ENCODE measurements at places on chromosomes 12 and 14.

- DNase-seq: no peak
Observed at GRCh38 chr14:68297876-68298468, 478.4 kb downstream of the RAD51B start.

DNA sequence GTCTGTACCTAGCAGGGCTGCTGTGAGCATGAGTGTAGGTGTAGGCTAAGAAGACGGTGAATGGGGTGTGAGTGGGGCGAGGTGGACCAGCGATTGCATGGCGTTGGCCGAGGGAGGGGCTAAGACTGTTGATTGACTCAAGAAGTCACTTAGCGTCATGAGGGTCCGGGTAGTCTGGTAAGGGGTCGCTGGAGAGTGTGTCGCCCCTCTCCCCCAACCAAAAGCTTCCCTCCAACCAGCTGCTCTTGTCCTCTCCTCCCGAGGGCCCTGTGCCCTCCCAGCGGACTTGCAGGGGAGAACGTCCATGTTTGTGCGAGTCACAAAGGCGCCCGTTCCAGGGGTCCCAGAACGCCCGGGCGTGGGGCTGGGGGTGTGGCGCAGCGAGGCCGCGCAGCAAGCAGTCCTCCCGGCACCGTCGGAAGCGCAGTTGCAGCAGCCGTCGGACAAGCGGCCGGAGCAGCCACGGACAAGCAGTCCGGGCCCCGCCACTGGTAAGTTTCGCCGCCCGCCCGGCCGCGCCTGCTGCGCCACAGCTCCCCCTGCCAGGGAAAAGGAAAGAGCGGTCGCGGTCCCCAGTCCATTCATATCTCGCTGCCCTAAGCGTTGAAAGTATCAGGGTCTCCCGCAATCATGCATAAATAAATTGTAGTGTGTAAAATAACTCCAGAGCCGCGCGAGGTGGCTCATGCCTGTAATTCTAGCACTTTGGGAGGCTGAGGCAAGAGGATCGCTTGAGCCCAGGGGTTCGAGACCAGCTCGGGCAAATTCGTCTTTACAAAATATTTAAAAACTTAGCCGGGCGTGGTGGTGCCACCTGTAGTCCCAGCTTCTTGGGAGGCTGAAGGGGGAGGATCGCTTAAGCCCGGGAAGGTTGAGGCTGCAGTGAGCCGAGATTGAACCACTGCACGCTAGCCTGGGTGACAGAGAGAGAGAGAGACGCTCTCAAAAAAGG, at the start of gene CCDC63:
TSS of gene CCDC63 (plus strand) at position 373 of the 952 bp plus-strand sequence. CDS start 5,968 bp downstream, outside the sequence.
- DNase-seq: peak; percentile 39

- DNase-seq: no peak
Observed at GRCh38 chr12:87266305-87266704, 762.9 kb downstream of the C12orf50 start.

GRCh38 chr12:10562306-10562933, 51.0 kb downstream of the MAGOHB start:
- no peak for DNase-seq

DNA sequence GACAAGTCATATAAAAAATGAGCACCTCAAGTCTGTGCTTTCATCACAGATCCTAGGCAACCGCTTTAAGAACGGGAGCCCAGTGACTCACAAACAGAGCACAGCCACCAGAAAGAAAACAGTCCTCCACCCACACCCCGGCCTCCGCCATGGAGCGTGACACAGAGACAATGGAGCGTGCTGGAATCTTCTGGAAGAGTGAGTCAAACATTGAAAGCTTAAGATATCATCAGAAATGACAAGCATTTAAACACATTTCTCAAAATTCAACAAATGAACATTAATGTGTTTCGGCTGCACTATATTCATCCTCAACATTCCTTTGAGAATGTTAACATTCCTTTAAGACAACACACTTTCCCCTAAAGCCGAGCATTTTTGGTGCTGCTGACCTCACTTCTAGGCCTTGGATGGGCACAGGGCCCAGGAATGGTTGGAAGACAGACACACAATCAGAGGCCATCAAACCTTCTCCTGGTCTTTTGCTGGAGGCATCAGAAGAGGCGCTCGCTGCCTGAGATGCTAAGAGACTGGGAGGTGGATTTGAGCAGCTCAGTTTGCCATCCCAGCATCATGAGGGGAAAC, 23.6 kb upstream of the TMEM132D start:
- DNase-seq: no peak

GRCh38 chr12:121352682-121353018, 439 bp upstream of the ANAPC5 start:
- DNase-seq: no peak

DNA sequence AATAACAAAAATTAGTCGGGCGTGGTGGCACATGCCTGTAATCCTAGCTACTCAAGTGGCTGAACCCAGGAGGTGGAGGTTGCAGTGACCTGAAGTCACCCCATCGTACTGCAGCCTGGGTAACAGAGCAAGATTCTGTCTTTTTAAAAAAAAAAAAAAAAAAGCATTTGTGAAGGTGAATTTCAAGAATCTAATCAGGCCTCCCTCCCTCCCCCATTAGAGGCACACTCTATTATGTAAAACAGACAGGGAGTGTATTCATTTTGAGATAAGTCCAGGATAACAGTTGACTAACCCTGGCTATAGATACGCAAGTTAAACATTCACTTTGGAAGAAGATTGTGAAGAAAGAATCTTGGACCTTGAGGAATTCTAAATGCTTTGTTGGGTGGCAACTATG, 2.9 kb downstream of the RESF1 start:
- no peak for DNase-seq

GRCh38 chr14:51834240-51834639, 26.2 kb upstream of the GNG2 start:
- no peak for DNase-seq

DNA sequence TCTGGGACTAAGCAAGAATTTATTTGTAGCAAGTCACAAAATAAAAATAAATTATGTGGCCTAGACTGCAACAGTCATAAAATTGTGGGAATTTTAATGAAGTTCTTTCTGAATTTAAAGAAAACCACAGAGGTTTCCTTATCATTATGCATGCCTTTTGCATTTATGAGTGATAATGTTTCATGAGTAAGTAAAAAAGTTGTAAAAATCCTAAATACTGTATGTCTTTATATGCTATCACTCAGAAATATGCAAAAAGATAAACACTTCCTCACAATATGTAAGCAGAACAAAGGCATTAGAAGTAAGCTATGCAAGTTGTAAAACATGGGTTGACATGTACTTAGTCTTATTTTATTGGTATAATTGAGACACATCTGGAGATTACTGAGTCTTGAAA, 239.4 kb upstream of the PDE3A start:
- no peak for DNase-seq

- DNase-seq: no peak
Observed at GRCh38 chr12:124633365-124634362, 66.3 kb upstream of the NCOR2 start.

DNA sequence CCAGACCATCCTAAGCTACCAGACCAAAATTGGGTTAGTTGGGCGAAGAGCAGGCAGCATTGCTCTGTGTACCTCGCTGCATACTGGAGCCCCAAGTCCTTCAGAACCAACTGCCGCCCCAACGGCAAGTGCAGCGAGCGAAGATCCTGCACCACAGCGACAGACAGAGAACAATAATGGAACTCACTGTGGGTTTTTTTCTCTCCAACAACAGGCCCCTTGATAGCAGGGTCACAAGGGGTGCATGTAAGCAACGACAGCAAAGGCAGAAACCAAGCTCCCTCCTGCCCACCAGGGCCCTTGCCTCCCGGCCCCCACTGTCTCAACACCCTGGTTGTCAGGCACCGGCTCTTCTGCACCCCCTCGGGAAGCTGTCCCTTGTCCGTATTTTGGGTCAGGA, 39.0 kb downstream of the RNF34 start:
- DNase-seq: no peak

DNA sequence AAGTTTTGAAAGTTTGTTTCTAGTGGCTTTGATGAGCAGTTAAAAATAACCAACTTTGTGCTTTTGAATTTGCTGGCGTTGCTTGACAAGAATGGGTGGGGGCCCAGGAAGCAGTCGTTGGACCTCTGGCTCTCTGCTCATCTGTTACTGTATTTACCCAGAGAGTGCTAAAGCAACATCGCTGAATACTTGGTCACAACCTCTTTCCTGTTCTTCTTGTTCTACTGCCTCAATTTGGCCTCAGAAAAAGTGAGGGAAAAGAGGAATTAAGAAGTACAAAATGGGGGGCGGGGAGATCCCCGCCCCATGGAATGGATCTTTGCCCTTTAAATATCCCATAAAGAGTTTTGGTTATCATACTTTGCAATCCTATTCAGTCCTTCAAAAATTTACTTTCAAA, 221.5 kb upstream of the G2E3 start:
- no peak for DNase-seq

GRCh38 chr14:55626131-55626530, 46.1 kb downstream of the KTN1 start:
- DNase-seq: no peak

GRCh38 chr12:50258167-50258551, 25.2 kb downstream of the LIMA1 start:
- no peak for DNase-seq

GRCh38 chr12:97754306-97754705, 291.7 kb downstream of the RMST start:
- DNase-seq: no peak

DNA sequence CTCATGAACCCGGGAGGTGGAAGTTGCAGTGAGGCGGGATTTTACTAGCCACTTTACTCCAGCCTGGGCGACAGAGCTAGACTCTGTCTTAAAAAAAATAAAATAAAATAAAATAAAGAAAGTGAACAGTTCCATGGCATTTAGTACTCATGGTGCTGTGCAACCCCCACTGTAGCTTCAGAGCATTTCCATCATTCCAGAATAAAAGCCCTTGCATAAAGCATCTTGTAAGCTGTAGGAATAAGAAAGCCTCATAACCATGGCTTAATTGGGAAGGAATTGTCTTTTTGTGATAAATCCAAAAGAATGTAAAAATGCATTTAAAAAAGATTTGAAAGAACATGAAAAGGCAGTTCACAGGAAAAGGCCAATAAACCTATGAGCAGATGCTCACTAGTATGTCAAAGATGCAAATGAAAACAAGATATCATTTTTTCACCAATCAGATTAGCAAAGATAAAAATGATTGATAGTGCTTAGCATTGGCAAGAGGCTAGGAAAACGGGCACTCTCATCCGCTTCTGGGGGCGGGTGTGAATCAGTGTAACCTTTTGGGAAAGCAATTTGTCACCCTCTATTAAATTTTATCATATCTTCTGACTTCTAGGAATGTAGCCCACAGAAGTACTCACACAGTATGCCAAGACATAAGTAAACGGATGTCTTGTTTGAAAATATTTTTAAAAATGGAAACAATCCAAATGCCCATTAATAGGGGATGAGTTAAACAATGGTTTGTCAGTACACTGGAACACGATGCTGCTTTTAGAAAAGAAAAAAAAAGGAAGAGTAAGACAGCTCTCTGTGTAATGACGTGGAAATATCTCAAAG, 46.6 kb downstream of the CFAP251 start:
- no peak for DNase-seq

DNA sequence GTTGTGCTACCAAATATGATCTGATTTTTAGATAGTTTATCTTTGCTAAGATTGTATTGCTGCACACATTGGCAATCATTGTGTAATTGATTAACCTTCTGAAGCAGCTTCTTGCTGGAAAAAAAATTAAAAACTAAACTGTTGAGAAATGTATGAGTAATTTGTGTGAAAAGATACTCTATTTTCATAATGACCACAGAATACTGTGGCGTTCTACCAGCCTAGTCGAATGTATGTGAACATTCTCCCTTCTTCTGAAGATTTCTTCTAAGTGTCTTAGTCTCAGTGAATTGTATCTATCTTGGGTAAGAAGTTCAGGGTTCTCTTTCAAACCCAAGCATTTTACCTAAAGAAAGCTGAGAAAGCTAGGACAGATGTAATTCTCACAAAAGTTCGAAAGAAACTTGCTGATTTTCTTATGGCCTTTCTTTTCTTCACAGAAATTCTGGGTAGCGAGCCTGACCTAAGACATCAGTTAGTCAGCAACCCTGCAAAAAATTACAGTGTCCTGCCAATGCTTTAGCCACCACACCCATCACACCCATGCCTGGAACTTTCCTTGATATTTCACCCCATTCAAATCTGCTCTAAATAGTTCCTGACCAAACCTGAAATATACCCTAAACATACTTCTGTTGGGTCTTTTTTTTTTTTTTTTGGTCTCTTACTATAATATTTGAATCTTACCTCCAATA, 27.1 kb upstream of the C12orf71 start:
- no peak for DNase-seq

DNA sequence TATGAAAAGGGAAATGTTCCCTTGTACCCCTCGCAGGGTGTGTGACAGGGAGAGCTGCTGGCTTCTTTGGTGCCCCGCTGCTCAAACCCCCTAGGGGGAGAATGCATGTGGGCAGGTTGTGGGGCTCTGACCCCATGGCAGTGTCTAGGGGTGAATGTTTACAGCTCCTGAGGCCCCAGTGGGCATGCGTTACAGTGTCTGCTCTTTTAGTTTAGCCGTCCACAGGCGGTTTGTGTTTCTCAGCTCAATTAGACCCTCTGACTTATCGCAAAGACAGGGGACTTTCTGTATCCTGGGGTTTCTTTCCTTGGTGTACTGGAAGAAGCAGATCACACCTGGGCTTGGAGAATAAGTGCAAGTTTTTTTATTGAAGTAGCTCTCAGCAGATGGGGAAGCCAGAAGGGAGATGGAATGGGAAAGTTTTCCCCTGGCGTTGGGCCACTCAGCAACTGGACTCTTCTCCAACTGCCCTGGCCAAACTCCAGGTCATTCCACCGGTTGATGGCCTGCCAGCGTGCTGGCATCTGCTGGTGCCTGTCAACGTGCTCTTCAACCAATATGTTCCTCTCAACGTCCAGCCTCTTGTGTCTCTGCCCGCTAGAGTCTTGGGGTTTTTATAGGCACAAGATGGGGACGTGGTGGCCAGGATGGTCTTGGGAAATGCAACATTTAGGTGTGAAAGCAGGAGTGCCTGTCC, 720.9 kb downstream of the FSCB start:
- DNase-seq: no peak

GRCh38 chr14:40058901-40059897, 627.0 kb upstream of the FBXO33 start:
- no peak for DNase-seq

GRCh38 chr12:114776731-114777442, 92.9 kb upstream of the TBX3 start:
- DNase-seq: no peak

GRCh38 chr12:59615392-59616165, 19.8 kb downstream of the SLC16A7 start:
- DNase-seq: no peak
